ENCODE measurements at places on chromosomes 5 and 9.

GRCh38 chr5:10307206-10308148 is at the start of gene CMBL:
Gene CMBL (minus strand): TSS chr5:10307902. CDS start chr5:10290762, 17,140 bp downstream.
- peak; percentile 46 for DNase-seq

GRCh38 chr5:159465604-159466003 is 135.3 kb upstream of the IL12B start:
- DNase-seq, result no peak

DNA sequence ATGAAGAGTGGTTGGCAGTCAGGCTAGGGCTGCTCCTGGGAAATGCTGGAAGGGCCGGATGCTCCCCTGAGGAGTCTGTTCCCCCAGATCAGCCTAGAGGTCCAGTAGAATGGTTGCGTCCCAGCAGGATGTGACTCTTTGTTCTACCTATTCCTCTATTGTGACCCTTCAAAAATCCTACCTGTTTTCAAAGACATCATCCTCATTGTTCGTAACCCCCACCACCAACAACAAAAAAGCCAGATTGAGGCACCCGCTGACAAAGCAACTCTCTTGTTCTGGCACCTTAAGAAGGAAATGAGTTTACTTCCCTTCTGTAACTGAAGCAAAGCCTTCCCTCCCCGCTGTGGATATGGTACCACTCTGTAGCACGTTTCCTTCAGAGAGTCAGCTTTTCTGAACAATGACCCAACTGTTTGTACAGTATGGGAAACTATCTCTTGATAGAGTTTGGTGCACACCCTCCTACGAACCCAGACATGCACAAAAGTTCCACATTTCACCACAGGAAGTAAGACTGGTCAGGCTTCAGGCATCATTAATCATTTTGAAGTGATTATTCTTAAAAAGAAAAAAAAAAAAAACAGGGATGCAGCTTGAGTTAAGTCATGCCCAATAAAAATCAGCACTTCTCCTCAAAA is 207.2 kb downstream of the ENC1 start:
- no peak for DNase-seq

DNA sequence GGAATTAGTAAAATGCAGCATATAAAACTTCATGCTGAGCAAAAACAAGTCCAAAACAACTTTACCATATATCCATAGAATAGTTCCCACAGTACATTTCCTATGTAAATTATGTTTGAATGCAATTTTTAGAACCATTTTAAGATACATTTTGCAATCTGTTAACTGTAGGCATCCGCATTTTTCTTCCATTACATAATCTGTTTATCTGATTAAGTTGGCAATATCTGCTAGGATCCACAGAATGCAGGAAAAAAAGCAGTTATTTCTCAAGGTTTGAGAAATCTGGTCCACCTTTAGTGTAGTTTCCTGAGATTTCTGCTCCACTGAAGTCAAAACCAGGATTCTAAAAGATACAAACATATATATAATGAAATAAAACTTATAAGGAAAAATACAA is 6.2 kb downstream of the NUDCD2 start:
- DNase-seq, result no peak

DNA sequence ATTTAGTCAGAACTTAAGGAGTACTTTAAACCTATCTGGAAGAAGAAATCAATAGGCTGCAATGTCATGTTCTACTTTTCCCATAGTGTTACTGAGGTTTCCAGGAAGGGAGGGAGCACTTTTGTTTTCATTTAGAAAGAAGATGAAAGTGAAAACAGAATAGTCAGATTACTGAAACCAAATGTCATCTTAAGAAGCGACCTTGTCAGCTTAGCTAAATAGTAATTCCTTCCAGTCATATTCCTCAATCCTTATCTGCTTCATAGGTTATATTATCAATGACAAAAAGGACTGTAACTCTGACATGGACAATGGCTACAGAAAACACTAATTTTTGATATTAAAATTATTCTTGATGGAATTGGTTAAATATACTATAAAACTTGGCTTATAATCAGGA is 27.7 kb downstream of the SAR1B start:
- DNase-seq, result no peak

GRCh38 chr5:17308326-17309065 is 91.1 kb downstream of the BASP1 start:
- no peak for DNase-seq

DNA sequence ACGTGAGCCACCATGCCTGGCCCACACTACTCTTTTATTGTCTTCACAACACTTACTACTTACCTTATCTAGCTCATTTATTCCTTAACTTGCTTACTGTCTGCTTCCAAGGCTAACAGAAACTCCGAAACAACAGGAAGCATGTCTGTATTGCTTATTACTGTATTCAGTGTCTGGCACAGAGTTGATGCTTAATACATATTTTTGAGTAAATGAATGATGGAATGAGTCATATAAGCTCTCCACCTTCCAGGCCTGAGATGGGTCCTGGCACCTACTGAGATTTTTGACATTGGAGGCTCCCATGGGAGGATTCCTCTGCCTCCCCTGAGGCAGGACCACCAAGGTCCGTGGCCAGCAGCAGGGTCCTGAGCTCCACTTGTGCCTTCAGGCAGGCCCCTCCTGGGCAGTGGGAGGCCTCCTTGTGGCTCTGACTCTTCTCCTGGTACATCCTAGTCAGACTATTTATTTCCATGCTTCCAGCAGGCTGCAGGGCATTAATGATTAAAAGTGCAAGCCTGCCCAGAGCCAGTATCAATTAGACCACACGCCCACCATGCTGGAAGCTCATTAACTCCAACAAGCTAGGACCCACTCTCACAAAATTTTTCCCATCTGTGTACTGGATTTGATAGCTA is 76.5 kb upstream of the CTNNA1 start:
- DNase-seq, result no peak

- no peak for DNase-seq
These were observed 1877.7 kb upstream of the ACO1 start for GRCh38 chr9:30506749-30507148.

GRCh38 chr5:174409070-174409469 is 315.3 kb upstream of the MSX2 start:
- no peak for DNase-seq

GRCh38 chr5:174951151-174951780 is 226.9 kb downstream of the MSX2 start:
- DNase-seq, result peak; percentile 82

- DNase-seq, result no peak
These were observed 184.0 kb downstream of the TTLL11 start for GRCh38 chr9:121909111-121909510.

GRCh38 chr5:17995997-17996396 is 361.7 kb downstream of the TAF11L14 start:
- DNase-seq, result no peak

GRCh38 chr5:75457691-75458090 is 53.7 kb downstream of the CERT1 start:
- no peak for DNase-seq

DNA sequence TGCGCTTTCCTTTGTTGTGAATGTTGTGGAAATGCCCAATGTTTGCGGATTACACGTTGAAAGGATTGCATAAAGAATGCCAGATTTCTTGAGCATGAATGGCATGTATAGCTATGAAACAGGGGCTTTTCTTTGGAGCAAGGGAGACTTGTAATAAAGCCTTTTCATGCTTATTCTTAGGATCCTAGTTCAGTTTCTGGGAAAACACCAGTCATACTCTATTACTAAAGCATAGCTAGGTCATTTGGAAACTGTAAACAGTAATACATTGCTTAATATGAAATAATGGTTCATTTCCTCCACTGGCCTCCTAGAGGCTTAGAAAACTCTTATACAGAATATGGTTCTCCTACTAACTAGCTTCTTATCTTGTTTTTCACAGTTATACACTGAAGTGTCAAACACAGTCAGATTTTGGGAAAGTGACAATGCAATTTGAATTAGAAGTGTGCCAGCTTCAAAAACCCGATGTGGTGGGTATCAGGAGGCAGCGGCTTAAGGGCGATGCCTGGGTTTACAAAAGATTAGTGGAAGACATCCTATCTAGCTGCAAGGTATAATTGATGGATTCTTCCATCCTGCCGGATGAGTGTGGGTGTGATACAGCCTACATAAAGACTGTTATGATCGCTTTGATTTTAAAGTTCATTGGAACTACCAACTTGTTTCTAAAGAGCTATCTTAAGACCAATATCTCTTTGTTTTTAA is 104.2 kb downstream of the MELK start:
- no peak for DNase-seq

GRCh38 chr5:1744393-1745122 is 55.1 kb downstream of the MRPL36 start:
- no peak for DNase-seq

DNA sequence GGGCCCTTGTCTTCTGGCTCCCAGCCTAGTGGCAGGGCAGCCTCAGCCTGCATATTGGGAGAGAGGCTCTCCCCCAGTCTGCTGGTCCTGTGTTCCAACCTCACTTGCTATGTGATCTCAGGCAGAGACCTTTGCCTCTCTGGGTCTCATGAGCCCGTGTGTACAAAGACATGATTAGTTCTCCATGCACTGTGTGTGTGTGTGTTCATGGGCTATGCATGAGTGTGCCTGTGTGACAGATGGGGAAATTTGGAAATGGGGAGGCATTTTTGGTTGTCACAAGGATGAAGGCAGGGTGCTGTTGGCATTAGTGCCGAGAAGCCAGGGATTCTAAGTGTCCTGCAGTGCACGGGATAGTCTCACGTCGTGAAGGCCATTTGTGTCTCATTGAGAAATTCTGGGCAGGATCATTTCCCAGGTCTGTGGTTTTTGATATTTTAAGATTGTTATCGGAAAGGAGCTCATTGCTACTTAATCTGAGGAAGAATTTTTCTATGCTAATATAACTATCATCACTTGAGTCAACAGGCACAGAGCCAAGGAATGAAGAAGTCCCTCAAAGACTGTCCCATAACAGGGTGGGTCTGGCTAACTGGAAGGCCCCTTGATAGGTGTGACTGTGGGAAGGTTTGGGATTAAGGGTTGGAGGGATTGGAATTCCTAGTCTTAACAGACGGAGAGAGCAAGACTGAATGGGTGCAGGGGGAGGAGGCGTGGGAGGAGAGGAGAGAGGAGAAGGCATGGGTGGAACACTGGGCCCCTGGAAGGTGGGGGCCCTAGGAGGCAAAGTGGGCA is 168.5 kb downstream of the RGS3 start:
- no peak for DNase-seq

DNA sequence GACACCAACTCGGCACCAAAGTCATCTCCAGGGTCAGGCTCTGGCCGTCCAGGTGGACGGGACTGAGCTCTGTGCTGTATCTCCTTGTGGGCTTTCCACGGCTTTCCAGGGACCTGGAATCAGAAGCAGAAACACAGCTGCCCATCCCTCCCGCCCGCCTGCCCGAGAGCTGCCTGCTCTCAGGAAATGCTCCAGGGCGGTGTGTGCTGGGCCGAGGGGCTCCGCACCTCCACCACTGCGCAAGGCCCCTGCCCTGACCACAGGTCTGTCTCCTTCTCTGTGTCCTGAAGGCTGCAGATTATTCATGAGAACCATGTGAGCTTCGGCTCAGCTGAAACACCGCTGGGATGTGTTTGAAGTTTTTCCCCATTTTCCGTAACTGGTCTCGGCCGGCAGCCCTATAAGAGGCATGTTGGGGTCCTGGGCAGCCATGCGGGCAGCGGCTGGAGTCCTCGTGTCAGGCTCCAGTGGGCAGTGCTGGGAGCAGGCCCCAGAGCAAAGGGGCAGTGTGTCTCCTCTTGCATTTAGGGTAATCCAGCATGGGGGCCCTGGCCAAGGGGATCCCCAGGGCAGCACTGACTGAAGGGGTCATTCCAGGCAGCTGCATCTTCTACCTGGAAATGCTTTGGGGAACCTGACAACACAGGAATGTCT is 22.8 kb downstream of the NKD2 start:
- DNase-seq, result no peak

DNA sequence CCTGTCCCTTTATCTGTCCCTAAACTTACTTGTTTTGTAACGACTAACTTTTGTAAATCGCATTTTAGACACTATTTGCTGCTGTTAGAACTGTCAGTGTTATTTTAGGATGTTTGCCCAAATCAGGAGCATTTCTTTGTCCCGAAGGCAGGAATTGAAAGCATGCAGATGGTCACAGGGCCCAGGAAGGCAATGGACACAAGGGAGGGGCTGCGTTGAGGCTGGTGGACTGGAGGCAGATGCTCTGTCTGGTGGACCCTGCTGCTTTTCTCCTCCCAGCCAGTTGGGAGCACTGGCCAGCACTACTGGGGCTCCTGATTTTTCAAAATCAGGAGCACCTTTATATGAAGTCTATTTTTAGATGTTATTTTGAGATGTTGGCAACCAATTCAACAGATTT is 31.7 kb downstream of the DOCK2 start:
- DNase-seq, result peak; percentile 3

DNA sequence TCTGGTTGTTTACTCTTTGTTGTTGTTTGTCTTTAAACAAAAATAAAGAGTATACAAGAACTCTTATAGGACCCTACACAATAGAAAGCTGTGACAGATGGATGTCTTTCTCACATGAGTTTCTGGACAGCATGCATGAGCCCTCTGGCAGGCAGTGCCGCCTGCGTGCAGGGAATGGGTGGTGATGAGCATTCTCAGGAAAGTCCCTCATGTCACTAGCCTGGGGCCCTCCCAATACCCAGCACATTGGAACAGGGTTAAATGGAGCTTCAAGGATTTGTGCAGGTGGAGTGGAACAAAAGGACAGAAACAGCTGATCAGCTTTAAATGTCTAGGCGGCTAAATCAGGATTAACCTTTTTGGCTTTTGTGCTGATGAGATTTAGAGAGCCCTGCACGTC is 181.0 kb upstream of the CD180 start:
- DNase-seq, result no peak

- DNase-seq, result no peak
These were observed 45.3 kb upstream of the CDK5RAP2 start for GRCh38 chr9:120625222-120625621.

DNA sequence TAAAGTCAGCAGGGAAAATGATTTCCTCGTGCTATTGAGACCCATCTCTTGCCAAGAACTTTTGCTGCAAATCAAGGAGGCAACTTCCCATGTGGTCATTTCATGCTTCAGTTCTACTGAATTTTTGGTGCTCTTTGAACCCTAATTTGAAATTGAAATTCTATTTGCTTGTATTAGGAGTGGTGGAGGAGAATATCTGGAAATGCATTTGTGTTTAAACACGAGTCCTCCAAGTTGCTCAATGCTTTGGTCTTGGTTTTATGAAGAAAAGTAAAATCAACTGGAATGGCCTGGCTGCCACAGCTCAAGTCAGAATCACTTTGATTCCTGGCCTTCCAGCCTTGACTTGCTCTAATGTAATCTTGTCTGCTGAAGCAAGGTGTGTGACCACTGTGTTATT is 613.2 kb downstream of the TLE1 start:
- DNase-seq, result no peak

All from left kidney (tissue), 8 donors.